GF-D8 (cell line): ENCODE measurements at places on chromosomes 5 and 9.

- DNase-seq, result no peak
These were observed 935.7 kb upstream of the NUDT12 start for GRCh38 chr5:104498281-104498680.

DNA sequence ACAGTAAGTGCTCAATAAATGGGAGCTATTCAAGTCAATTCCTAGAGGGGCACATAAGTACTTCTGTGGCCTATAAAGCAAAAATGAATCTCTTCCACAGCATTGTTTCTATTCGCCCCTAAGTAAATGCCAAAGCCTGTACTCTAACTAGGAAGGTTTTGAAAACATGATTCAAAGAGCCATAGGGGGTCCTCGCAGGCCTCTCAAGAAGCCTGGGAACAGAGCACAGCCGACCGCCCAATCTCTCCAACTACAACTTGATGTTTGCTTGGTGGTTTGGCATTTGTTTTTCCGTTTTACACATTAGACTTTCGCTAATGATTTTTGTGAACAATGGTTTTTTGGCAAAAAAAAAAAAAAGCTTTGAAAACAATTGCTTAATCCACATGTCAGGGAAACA lies 19.4 kb downstream of the EFNA5 start:
- DNase-seq, result no peak

DNA sequence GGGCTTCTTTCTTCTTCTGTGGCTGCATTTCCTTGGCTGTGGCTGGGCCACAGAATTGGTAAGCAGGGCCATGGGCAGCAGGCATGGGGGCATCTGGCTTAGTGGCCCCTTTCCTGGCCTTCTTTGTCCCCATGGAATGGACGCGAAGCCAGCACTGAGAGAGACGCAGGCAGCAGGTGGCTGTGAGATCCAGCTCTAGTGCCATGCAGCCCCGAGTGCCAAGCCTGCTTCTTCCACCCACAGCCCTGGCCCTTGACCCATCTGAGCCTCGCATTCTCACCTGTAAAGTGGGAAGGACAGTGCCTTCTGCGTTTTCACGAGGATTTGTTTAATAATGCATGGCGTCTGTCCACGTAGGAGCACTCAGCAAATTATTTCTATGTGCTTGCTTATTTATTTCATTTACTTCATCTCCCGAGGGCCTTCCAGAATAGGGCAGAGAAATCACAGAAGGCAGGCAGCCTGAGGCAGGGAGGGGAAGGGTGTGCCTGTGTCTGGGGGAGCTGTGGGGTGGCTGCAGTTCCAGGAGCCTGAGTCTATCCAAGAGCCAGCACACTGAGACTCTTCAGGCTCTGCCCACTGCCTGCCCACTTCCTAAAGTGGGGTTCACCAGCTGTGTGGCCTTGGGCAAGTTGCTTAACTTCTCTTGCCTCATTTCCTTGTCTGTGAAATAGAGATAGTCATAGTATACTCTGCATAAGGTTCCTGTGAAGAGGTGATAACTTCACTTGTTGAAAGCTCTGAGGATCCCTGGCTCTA lies 55.2 kb downstream of the NTNG2 start:
- peak; percentile 95 for DNase-seq

DNA sequence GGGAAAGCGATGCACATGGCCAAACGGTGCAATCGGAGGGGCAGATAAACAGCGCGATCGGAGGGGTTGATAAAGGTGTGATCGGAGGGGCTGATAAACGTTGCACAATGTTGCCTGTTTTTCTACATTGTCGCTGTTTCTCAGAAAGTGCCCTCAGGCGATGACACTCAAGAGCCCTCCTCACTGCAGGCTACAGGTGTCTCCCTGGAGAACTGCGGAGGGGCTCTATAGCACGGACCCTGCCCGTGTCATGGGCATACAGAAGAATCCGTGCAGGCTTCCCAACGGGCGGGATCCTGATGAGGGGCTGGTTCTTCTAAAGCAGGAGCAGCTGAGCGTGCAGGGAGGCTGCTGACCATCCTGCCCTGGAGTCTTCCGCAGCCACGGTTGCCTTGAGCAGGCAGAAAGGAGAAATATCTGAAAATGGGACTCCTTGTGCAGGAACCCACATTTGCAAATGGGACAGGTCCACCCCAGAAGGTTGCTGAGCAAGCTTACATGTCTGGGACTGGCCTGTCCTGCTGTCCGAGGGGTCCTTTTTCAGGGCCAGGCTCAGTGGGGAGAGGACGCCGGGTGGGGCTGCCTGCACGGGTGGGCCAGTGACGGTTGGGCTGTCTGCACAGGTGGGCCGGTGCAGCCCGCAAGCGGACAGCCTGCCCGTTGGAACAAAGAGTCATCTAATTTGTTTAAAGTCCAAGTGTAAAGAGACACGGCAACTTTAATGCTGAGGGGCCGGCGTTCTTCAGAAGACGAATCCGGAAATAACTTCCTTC lies 25.1 kb upstream of the LPCAT1 start:
- DNase-seq, result no peak

GRCh38 chr5:59218424-59219045 lies 635.7 kb downstream of the RAB3C start:
- no peak for DNase-seq

DNA sequence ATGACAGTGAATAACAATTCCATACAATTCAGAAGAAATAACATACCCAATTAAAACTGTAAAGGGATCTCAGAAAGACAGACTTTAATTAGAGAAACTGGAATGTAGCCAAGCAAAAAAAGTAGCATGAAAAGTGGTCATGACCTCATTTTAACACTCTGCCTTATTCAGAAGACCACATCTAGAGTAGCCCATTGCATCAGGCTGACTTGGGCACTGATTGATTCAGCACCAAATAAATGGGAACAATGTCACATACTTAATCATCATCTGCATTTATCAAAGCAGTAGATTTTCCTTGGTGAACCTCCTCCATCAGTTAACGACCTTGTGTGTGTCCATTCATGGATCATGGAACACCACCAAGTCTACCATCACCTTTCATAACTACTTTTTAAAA lies 992.1 kb downstream of the NR2F1-AS1 start:
- DNase-seq, result no peak

DNA sequence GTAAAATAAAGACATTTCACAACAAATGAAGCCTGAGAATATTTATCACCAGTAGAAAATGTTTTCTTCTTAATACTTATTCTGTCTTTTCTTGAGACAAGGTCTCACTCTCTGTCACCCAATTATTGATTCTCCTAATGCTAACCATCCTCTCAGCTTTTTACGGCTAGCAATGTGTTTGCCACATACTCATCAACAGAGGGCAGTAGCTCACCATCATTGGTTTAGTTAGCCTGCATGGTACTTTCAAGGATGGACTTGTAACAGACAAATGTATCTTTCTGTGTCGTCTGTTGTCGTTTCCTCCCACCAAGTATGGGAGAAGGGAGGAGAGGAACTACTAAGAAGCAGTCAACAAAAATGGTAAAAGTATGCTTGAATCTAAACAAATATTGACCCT lies 5.9 kb upstream of the ACO1 start:
- peak; percentile 31 for DNase-seq

- peak; percentile 29 for DNase-seq
These were observed 2.9 kb downstream of the OR2S2 start for GRCh38 chr9:35954942-35955546.

DNA sequence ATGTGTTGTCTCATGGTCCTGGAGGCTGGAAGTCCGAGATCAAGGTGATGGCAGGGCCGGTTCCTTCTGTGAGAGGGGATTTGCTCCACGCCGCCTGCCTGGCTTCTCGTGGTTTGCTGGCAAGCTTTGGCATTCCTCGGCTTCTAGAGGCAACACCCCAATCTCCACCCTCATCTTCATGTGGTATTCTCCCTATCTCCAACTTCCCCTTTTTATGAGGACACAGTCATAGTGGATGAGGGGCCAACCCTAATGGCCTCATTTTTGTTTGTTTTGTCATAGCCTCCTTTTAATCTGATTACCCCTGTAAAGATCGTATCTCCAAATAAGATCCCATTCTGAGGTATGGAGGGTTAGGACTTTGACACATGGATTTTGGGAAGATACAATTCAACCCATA lies 41.7 kb upstream of the CLK4 start:
- peak; percentile 25 for DNase-seq

DNA sequence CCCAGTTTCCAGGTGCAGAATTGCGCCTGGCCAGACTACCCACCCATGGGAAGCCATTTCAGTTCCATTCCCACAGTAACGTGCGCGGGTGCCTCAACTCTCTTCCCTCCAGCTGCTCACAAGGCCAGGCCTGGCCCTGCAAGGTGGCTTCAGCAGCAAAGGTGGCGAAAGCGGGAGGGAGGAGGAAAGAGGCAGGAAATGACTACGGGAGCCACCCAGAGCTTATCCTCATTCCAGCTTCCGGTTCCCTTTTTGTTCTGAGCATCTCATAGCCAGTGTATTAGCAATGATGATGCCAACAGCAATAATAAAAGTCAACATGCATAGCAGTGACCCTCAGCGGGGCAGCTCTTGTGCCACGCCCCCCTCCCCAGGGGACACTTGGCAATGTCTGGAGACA lies 101.5 kb upstream of the BOD1 start:
- no peak for DNase-seq

- DNase-seq, result no peak
These were observed 18.4 kb upstream of the IQGAP2 start for GRCh38 chr5:76384705-76385104.

DNA sequence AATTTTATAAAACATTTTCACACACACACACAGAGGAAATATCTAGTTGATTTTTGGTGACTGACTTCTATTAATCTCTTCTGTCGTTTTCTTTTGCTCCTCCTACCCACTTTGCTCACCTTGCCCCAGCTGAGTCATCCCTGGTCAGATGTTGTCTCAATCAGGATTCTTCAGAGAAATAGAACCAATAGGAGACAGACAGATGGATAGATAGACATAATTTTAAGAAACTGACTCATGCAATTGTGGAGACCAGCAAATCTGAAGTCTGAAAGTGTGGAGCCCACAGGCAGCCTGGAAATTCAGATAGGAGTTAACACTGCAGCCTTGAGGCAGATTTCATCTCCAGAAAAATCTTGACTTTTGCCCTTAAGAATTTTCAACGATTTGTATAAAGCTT lies 37.0 kb upstream of the PIK3R1 start:
- DNase-seq, result no peak

DNA sequence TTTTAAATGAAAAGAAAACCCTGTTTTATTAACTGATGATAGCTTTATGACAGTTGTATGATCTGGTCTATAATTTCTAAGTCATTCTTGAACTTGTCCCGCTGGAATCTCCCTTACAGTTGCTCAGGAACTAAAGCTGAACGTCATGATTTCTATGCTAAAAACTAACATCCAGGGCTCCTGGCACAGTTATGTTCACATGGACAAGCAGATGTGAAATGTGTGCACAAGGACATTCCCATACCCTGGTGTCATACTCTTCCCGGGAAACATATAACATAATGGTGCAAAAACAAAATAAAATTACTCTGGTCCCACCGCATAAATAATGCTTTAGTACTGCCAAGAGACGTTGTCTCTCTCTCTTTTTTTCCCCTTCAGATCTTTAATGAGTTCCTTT lies 134.9 kb downstream of the PRDM6 start:
- DNase-seq, result no peak

DNA sequence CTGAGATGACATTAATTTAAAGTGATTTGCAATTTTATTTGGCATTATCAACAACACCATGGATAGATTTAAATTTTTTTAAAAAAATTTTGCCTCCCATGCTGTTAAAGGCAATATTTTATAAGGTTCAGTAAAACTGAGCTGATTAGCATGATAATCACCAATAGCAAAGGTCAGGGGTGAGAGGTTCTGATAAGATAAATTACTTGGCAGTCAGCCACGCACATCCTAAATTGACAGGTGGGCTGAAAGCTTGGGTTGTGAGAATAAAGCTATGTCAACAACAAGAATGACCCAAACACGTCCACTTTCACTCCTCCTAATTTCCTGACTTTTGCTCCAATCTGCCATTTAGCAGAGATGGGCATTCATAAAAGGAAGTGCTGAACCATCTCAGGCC lies 127.1 kb downstream of the LHFPL2 start:
- no peak for DNase-seq

GRCh38 chr9:131485206-131485605 lies 17.5 kb upstream of the POMT1 start:
- DNase-seq, result no peak

GRCh38 chr5:76326577-76327302 lies 76.3 kb upstream of the IQGAP2 start:
- DNase-seq, result no peak

DNA sequence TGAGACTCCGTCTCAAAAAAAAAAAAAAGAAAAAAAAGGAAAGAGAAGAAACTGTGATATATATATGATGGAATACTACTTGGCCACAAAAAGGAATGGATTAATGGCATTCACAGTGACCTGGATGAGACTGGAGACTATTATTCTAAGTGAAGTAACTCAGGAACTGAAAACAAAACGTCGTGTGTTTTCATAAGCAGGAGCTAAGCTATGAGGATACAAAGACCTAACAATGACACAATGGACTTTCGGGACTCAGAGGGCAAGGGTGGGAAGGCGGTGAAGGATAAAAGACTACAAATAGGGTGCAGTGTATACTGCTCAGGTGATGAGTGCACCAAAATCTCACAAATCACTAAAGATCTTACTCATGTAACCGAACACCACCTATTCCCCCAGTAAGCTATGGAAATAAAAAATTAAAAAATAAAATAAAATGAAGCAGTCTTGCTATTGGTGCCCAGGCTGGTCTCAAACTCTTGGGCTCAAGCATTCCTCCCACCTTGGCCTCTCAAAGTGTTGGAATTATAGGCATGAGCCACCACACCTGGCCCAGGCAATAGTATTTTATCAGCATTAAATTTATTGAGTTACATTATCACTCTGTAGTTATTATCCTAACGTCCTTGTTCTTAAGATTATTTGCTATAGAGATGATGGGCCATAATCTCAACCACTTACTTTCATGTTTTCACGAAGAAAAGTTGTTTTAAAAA lies 71.5 kb upstream of the GPBP1 start:
- no peak for DNase-seq

GRCh38 chr5:81233080-81233634 lies at the start of gene CKMT2:
TSS of gene CKMT2 (plus strand) at chr5:81233322. CDS start at chr5:81251133, 17,811 bp downstream.
- no peak for DNase-seq

DNA sequence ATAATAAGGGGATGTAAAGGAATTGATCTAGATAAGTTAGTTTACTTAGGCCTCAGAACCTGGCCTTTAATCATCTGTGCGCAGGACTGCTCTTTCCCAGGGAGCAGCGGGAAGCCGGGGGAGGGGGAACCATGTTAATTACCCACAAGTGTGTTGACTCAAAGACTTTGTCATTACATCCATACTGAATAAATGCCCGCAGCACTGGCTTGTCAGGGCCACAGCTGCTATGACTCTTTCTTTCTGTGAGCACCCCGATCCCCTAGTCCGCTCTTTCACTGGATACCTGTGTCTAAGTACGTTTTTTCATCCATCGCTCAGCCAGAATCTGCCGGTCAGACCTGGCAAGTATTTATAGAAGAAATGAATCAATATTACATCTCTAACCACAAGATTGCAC lies 249.3 kb upstream of the DMRT1 start:
- DNase-seq, result no peak
